ENCODE measurements at places on chromosomes 2 and 18.
A peak's percentile ranks its signal among the peaks of the same experiment; 100 is the strongest.

DNA sequence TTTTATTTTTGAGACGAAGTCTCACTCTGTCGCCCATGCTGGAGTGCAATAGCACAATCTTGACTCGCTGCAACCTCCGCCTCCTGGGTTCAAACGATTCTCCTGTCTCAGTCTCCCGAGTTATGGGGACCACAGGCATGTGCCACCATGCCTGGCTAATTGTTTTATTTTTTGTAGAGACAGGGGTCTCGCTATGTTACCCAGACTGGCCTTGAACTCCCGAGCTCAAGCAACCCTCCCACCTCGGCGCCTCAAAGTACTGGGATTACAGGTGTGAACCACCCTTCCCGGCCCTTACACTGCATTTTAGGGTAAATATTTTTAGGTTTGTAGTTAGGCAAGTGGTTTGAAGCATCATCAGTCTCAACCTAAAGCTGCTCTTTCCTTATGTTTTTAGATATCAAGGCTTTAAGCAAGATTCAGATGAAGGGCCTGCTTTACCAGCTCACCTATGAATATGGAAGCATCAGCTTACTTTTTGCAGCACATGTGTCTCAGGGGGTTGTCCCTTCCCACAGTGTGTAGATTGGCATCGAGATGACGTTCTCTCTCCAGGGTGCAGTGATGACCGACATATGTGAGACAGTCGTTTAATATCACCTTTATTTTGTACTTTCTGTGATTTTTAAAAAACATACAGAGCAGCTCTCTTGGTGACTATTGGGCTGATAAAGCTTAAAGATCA, 47.2 kb downstream of the ATIC start:
- no peak for DNase-seq

DNA sequence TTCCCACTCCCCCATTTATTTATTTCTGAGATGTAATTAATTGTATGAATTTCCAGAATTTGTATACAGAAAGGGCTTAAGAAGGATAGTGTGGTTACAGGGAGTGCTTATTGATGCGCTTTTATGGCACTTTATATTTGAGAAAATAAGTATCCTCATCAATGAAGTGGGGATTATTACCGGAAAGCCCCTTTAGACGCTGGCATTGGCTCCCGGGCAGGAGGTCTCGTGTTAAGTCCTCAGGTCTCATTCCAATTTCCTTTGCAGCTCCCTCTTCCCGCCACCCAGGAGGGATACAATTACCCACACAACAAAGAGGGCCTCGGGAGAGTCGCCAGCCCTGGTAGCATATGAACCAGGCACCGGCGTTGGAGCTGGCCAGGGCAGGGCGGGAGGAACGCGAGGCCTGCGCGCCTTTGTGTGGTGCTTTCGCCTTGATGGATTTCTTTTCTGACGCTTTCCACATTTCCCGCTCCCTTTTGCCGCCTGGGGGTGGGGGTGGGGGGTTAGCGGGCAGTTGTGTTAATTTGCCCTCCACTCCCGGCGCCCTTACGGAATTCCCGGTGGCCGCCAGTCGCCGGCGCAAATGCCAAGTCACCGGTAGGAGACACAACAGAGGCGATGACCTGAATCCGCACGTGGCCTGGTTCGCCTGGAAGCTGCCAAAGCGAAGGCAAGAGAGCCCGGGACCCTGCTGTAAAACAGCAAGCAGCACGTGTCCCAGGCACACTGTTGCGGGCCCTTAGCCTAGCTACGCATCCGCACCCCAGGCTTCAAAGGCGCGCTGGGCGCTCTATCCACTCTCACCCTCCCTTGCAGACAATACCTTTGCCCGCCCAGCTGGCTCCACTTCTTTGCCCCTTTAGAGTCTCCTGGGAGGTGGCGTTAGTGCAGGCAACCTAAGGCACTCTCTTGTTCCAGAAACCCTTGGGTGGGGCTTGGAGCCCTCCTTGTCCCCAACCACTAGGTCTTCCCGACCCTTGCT, 3.3 kb downstream of the GAD1 start:
- no peak for DNase-seq

DNA sequence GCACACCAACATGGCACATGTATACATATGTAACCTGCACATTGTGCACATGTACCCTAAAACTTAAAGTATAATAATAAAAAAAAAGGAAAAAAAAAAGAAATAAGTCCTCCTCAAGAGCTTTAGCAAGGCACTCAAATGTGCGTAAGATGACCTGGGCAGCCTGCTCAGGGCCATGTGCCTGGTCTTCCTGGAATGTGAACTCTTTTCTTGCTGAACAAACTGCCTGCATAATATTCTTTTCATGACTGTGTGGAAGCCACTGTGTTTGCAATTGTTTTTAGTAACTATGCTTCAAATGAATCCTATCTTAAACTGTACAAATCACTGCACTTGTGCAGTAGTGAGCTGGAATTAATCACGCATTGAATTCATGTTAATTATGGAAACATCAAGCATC, 168.1 kb upstream of the TPO start:
- DNase-seq: no peak

- DNase-seq: no peak
Measured at GRCh38 chr2:217735034-217735433, 267.8 kb downstream of the TNS1 start.

GRCh38 chr2:171210864-171211431, 50.3 kb upstream of the TLK1 start:
- DNase-seq: no peak

DNA sequence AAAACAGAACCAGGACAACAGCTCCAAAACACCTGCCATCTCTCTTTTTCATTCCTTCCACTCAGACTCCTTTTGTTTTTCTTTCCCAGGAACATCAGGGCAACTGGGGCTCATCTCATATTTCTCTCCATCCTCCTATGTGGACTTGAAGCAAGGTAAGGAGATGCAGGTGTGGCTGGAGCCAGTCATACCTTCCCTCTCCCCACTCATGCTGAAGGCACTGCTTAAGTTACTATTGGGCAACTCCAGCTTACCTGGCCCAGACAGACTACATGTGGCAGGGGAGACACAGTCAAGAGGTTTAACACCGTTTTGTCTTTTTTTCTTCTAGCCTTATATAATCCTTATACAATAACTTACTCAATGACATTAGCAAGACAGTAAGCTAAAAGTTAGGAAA, 38.4 kb downstream of the LAMA1 start:
- no peak for DNase-seq

GRCh38 chr2:234672498-234673150, 175.7 kb upstream of the ARL4C start:
- DNase-seq: no peak

GRCh38 chr2:71538241-71538640, 84.9 kb downstream of the DYSF start:
- no peak for DNase-seq

DNA sequence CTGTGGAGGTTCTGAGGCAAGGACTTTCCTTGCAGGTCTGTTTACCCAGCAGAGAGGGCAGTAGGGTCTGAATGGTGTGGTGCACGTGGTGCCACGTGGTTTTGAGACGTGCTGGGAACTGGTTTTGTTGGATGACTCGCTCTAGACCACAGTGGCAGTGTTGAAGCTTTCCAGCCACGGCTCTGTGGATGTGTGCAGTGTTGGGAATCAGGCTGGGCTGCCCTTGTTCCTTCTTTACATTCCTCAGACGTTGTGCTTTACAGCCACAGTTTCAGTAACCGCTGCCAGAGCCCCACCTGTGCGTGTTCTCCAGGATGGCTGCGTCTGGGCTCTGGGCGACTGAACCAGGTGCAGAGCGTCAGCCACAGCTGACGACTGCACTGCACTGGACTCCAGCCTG, 8.2 kb downstream of the CTDP1 start:
- DNase-seq: no peak

- DNase-seq: no peak
Measured at GRCh38 chr2:65957454-65957853, 477.5 kb upstream of the MEIS1 start.

GRCh38 chr18:10067670-10068659, 154.1 kb downstream of the VAPA start:
- DNase-seq: no peak

DNA sequence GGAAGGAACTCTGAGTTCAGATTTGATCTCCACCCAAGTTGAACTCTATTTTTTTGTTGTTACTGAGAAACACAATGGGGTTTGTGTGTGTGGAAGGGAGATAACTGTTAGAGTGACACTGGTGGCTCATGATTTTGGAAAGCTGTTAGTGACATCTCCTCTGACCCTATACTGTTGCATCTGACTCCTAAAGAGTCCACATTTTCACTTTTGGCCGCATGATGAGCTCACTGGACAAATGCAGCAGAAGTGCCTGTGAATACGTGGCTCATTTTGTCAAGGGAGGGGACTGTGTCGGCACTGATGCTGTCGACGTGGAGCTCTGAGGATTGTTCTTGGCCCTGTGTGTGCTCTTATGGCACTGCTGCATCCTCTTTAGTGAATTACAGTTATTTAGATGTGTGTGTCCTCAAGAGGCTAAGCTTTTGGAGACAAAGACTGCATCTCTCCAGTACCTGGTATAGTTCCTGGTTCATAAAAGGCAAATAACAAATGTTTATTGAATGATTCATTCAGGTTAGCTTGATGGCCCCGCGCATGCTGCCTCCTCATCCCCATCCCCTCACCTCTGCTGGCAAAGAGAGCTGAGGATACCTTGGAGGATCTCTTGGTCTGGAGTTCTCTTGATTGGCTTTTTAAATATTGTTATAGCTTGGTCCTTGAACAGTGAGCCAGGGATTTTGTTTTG, 135.4 kb downstream of the PHLPP1 start:
- peak; percentile 61 for DNase-seq

DNA sequence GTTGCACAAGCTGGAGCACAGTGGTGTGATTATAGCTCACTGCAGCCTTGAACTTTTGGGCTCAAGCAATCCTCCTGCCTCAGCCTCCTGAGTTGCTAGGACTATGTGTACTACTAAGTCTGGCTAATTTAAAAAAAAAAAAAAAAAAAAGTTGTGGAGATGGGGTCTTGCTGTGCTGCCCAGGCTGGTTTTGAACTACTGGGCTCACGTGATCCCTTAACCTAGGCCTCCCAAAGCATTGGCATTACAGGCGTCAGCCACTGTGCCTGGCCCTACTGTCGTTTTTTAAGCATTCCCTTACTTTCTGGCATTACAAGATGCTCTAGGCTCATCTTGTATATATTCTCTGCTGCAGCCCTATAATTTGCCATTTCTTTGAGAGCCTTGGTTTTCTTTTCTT, 88.3 kb downstream of the RAPH1 start:
- no peak for DNase-seq

GRCh38 chr2:11582862-11583752, 49.3 kb downstream of the GREB1 start:
- DNase-seq: peak; percentile 26

DNA sequence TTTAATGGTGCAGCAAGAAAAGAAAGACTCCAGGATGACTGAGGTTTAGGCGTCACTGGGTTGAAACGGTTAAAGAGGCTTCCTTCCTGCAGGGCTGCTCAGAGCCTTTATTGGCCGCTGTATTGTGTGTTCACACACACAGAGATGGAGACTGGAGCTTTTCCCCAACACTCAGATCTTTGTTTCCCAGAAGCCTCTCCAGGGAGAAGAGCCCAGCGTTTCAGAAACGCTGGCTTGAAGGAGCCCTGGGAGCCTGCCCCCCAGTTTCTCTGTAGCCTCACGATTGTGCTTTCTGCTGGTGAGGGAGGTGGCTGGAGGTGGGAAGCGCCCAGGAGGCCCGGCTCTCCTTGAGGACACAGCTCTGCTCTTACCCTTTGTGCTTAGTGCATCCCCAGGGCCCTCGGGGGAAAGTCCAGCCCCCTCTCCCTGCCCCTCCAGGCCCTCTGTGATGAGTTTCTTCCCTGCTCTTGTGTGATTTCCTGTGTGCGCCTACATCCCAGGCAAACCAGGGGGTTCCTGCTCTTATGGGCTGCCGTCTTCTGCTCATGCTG, 37.1 kb downstream of the RRM2 start:
- DNase-seq: no peak

- DNase-seq: no peak
Measured at GRCh38 chr2:85745619-85746018, 8.2 kb upstream of the ATOH8 start.

DNA sequence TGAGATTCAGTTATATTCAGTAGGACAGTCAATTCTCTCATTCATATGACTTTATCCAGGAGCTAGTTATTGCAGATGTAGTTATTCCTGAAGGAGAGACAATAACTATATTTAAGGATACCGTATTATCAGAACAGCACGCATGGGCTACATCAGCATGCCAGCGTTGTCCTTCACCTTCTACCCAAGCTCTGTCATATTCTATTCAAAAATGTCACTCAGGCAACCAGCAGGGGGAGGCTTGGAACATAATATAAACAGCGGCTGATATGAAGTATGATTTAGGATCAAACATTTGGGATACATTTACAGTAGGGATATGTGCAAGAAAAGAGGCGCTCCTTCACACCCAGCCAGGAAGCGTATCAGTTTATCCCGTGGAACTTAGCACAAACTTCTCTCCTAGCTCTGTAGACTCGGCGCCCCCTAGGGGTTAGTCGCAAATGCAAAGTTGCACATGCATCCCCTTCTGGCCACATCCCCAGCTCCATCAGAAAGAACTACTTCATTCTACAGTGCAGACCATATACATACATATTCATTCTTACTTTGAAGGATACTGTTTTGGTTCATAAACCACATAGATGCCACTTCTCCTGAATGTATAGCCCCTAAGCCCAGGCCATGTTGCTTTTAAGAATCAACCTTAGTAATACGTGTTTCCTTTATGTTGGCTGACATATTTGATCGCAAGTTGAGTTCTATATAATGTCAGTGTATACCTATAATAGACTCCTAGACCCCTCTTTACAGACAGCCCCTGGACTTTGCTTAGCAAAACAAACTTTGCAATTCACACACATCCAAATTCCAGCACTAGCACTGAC, 759.4 kb downstream of the ADCYAP1 start:
- DNase-seq: peak; percentile 6

- DNase-seq: no peak
Measured at GRCh38 chr2:99495115-99495860, 5.5 kb upstream of the REV1 start.

DNA sequence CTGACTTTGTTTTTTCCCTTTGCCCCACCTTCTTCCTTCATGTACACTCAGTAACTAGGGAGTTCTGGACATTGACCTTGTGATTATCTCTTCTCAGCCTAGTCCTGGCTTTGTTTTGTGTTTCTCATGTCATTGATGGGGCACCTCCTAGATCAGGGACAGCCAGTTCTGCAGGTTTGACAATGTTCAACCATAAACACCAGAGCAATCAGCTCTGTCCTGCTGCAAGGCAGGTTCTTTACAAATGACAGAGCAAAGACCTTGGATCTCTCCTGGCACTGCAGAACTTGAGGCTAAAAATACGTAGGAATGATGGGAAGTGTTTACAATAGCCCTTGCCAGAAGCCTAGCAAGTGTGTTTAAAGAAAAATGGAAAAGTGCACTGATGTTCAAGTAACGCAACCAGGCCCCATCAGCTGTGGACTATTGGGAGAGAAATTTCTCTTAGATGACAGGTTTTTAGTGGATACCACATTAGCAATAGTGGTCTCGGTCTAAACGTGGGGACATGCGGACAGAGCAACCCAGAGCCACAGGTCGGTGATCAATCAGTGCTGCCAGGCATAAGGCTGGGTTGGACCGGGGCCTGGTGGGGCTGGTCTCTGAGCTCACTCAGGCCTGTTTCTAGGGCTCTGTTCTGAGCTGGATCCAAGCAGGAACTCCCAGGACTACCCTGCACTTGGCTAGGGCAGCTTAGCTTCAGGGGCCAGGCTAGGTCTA, 76.8 kb downstream of the SOWAHC start:
- DNase-seq: no peak
